ENCODE measurements at places on chromosomes 6 and 20.

- DNase-seq = no peak
These were observed 3.5 kb downstream of the SIRT5 start for GRCh38 chr6:13577926-13578325.

GRCh38 chr6:104702126-104702841 lies 157.4 kb downstream of the HACE1 start:
- DNase-seq = no peak

DNA sequence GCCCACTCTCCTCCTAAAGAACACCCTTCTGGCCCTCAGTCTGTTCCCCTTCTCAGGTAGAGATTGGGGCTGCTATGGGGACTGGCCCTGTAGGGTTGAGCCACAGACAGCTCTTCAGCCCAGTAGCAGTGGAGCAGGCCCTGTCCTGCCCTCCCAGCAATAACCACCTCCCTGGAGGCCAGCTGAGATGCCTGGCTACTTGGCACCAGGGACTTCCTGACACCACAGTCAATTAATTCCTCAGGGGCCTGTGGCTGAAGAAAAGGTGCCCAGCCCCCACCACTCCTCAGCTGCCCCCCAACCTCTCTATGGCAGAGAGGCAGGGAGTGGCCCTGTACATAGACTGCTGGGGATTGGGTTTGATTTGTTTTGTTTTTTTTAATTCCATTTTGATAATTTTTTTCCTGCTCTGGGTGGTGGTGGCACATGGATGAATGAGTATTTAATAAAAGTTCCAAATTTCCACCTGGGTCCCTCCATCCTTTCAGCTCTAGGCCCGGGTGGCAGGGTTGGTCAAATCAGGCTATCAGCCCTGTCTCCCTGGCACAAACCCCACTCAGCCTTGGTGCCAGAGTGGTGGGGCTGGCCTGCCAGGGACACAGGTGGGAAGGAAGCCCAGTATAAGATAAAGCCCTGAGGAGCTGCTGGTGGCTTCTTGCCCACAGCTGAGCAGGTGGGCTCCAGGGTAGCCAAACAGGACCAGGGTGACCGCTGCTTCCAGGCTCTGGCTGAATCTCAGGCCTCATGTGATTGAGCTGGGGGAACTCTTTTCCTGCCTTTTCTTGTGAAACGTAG lies 1.9 kb upstream of the DEF6 start:
- no peak for DNase-seq

DNA sequence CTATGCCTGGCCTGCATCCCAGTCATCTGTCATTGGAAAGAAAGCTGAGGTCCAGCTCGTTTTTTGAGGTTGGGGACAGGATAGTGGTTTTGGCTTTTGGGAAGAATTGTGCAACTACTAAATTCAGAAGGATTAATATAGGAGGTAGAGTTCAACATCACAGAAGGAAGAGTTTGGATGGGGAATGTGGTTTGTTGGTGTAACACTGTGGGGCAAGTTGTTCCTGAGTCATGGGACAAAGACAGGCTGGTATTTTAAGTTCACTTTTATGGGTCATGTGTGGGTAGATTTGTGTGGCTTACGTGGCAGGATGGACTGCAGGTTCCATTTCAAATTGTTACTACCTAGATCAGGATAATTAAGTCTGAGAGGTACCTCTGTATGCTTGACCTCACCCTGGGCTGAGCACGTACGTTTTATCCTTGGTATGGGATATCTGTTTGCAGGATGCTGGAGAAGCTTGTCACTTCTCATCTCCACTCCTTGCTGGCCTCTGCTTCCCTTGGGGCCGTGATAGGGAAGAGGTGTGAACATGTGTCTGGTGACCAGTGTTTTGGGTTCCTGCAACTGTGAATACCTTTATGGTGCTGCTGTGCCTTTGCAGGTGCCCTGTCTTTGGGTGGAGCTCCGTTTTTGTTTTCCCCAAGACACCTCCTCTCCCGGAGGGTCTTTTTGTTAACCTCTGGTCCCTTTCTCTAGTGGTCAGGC lies 177.6 kb downstream of the JARID2 start:
- DNase-seq = no peak

- no peak for DNase-seq
These were observed 9.7 kb upstream of the MRPS10 start for GRCh38 chr6:42227173-42227850.

GRCh38 chr20:20410678-20411077 lies 42.8 kb downstream of the INSM1 start:
- DNase-seq = no peak

- no peak for DNase-seq
These were observed 27.8 kb upstream of the VGLL2 start for GRCh38 chr6:117237561-117237960.

- no peak for DNase-seq
These were observed 217.6 kb upstream of the PMEPA1 start for GRCh38 chr20:57927376-57927775.

GRCh38 chr20:48526936-48527335 lies 300.9 kb downstream of the PREX1 start:
- no peak for DNase-seq

GRCh38 chr20:2890742-2891141 lies 17.5 kb downstream of the PTPRA start:
- no peak for DNase-seq

DNA sequence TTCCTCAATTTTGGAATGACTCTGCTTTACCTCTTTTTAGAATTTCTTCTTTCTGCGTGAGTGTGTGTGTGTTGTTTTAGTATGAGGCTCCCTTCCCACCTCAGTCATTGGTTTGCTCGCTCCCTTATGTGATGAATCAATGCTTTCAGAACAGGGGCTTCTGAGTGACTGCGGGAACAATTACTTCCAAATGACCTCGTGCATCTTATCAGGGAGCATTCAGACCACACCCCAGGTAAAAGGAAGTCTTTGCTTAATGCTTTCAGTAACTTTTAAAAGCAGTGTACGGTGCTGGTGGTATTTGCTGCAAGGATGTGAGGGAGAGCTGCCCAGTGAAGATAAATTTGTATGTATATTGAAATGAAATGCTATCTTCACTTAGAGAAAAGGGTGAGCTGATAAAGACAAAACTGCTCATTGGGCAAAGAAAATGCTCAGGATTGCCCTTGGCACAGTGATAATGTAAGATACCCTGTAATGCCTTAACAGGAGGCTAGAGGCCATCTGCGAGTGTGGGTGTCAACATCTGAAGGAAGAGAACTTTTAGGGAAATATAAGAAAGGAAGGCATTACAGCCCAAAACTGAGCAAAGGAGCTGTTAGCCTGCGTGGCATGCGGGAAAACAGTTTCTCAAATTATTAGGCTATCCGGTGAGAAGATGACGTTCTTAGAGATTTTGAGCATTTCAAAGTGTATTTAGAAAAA lies at the start of gene MLIP:
MLIP (plus strand) TSS at position 103 of the 705 bp plus-strand sequence; CDS start at position 140, 37 bp downstream.
- DNase-seq = no peak

DNA sequence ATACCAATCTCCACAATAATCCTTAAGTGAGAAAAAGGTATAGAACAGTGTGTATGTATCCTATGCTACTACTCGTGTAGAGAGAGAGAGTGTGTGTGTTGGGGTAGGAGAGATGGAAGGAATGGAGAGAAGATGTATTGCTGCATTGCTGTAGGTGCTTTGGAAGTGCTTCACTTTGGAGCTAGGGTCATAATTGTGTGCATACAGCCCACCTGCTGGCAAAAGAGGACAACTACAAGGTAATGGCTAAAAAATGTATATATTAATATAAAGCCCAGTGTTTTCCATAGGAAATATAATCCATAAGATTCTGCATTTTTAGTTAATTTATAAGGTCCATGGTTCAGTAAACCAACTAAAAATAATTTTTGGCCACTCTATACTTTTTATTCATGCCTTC lies 36.1 kb downstream of the SERAC1 start:
- DNase-seq = no peak

- DNase-seq = no peak
These were observed 11.7 kb upstream of the SLC22A23 start for GRCh38 chr6:3468585-3468984.

DNA sequence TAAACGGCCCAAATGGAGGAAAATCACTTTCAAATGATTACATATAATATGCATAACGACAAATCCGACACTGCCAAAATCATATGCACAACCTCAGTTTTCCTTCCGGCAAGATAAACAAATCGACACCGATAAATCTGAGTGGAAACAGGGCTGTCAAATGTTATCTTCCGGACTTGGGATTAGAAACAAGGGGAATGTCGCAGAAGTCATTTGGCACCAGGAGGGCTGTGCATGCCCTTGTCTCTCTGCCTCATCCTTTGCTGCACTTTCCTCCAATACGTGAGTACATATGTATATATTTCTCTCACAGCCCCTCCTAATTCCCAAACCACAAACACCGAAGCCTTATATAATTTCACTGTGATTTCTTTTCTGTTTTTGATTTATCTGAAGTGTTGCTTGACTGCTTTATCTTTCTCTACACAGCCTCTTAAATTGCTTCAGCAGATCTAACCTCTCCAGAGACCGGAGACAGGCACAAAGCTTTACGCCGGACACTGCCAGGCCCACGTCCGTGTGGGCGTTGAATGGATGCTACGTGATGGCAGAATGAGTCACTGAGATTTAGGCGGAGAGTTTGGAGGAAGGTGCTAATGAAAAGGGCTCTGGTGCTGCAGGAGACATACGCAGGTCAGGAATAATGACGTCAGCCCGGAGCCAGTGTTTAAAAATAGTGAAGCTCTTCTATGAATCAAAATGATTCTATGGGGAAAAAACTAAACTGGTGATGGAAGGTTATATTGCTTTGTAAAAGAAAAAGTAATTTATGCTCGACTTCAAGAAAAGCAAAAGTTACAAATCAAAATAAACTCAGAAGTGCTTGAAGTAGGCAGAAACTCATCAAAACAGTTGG lies 21.0 kb upstream of the PRELID3B start:
- no peak for DNase-seq

DNA sequence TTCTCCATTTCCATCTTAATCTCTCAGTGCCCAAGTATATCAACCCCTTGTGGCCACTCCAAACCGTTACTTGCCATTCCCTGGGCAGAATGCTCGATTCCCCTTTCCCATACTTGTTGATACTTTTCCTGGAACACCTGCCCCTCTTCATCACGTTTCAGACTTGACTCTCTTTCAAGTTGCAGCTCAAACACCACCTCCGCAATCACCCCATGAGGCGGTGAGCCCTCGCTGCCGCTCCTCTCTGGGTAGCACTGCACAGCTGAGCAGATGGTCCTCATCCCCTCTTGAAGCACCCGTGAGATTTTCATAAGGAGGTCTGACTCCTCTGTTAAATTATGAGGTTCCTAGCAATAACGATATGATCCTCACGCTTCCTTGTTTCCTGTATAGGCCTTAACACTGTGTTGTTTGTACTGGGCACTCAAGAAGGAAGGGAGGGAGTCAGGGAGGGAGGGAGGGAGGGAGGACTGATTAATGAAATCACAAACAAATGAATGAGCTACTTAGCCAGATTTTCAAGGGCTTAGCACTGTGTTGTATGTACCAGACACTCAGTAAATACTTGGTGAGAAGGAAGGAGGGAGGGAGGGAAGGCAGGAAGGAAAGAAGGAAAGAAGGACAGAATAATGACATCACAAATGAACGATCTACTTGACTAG lies 8.0 kb upstream of the UQCC2 start:
- no peak for DNase-seq

DNA sequence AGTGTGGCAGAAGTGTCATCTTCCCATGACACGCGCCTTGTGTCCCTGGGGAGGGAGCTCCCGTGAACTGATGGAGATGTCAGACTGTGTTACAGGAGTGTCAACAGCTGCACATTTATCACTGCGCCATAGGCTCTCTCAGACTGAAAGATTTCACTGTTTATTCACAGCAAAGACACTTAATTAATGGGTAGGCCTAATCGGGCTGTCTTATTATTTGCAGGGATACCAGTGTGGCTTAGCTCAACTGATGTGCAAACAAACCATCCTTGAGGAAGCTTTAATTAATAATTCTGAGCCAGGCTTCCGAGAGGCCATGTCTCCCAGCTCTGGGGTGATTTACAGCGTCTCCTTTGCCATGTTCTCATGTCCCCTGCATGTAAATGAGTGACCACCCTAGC lies 771.0 kb downstream of the QKI start:
- DNase-seq = no peak

DNA sequence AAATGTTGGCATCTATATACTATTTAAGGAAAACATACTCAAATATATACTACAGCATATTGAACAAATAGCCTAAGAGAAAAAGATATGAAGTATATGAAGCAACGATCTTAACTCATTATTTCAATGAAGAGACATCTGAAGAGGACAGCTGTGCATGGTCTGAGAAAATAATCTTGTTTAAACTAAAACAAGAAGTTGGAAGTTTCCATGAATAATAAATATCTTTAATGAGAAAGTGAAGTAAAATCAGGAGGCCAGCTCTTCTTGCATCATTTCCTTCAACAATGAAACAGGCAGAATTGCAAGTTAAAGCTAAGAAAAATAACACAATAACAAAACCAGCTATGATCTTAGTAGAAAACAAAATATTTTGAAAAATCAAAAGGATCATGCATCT lies 1265.4 kb upstream of the MAP3K7 start:
- DNase-seq = no peak

DNA sequence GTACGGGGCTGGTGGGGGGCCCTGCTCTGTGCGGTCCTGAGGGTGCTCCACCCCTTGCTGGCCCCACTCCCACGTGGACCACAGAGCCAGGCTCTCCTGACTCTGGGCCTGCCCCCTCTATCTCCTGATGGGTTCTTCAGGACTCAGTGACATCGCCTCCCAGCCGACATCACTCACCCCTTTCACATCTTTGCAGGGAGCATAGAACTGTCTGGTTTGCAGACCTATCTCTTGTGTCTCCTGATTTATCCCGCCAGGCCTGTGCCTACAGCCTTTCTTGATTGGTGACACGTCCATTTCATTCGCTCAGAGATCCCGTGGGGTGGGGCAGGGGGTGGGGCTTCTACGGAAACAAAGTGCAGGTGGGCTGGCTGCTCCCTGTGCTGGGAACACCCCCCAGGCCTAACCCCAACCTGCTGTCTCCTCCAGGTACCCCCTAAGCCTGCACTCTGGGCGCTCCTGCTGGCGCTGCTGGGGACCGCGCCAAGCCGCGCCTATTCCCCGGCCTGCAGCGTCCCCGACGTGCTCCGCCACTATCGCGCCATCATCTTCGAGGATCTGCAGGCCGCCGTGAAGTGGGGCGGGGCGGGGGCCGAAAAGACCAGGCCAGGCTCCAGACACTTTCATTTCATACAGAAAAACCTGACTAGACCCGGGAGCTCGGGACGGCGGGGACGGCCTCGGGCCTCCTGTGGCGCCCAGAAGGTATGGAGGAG lies 1.7 kb downstream of the C20orf204 start:
- DNase-seq = no peak

DNA sequence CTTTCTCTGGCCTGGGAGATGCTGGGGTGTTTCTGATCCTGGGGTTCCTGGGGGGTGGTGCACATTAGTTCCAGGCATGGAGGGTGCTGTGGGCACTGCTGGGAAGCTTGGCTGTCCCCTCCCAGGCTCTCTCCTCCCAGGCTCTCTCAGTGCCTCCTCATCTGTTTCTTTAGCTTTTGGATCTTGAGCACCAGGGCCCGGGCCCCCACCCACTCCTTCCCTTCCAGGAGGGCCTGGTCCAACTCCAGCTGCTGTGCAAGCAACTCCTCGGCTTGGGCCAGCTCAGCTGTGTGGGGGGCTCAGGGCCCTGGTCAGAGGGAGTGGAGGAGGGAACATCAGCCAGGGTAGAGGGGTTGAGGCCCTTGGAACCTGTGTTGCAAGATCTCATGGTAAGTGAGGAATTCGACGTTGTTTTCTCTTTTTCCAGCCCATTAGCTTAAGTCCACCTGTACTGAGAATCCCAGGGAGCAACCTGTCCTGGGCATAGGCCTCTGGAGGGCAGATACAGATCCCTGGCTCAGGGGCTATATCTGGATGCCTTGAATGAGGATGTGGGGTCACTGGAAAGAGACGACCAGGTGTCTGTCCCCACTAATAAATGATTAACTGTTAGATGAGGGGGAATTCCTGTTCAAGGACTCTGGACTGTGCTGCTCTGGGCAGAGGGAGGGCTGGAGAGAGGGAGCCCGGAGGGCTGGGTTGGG lies 34.5 kb upstream of the HLA-A start:
- DNase-seq = no peak

- no peak for DNase-seq
These were observed 413.2 kb upstream of the GJE1 start for GRCh38 chr6:141719476-141719875.
